ENCODE measurements at places on chromosomes 4 and X.
A peak's percentile ranks its signal among the peaks of the same experiment; 100 is the strongest.

DNA sequence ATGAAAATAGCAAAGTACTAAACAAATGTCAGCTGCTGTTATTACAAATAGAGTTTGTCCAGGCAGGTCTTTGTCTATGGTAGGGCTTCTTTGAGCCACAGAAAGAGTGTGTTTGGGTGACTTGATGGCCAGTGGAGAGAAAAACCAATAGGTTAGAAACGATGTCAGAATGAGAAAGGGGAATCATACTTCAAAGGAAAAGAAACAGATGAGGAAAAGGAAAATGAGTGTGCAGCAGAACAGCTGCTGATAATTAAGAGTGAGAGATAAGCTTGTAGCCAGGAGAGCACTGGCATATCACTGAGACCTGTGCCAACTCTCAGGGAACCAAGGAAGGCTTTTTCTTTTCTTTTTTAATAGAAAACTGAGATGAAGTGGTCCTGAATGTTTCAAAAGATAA is 257.2 kb downstream of the ARHGAP24 start:
- no peak for DNase-seq

GRCh38 chr4:41784191-41784979 is 35.9 kb upstream of the PHOX2B start:
- no peak for DNase-seq

GRCh38 chr4:150229520-150229919 is 151.3 kb downstream of the DCLK2 start:
- DNase-seq, result no peak

DNA sequence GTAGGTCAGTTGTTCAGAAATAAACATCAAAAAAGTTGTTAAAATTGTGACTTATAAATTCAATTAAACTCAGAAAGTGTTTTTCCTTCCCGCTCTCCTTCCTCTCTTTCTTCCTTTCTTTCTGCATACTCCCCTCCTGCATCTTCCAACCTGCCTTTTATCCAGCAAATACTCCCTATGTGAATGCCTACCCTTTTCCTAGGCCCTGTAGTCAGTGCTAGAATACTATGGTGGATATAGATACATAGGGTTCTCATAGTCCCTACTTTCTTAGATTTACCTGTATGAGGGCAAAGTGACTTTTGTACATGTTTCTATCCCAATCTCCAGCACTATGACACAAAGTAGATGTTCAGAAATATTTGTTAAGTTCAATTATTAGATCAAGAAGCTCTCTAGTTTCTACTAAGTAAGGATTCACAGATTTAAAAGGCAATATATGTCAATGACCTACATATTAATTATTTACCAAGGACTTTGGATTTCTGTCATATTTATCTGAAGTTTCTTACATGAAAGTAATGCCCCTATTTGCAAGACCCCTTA is 732 bp downstream of the SULT1E1 start:
- no peak for DNase-seq

- DNase-seq, result peak; percentile 43
These were observed 565 bp downstream of the MOB1B start for GRCh38 chr4:70902577-70903290.

DNA sequence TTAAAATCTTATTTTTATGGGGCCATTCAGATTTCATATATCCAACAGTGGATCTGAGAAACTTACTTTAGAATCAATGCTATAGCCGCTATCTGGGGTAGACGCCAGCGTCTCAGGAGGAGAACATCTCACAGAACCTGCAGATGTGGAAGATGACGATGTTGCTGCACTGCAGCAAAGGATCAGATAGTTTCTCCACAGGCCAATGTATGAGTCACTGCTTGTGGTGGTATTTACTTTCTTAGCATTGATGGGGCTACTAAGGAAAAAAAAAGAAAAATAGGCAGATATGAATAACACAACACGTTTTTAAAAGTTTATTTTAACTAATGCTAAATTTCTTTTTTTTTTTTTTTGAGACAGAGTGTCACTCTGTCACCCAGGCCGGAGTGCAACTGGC is 85.9 kb downstream of the ZAR1 start:
- no peak for DNase-seq

DNA sequence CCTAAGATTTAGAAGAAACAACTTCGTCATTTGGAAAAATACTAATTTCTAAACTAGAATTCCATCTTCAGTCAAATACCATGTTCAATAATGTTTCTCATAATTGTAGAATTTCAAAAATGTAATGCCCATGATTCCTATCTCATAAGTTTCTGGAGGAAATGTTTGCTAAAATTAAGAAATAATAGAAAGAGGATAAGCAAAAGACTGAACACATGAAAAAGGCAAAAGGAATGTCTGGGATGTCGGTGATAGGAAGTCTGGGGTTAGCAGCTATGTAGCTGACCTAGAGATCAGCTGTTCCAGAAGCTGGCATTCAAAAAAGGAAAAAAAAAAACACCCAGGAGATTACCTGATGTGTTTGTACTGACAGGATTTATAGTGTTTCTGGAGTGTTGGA is 18.9 kb upstream of the PCDH10 start:
- no peak for DNase-seq

- no peak for DNase-seq
These were observed 11.4 kb downstream of the RNF175 start for GRCh38 chr4:153748378-153748777.

DNA sequence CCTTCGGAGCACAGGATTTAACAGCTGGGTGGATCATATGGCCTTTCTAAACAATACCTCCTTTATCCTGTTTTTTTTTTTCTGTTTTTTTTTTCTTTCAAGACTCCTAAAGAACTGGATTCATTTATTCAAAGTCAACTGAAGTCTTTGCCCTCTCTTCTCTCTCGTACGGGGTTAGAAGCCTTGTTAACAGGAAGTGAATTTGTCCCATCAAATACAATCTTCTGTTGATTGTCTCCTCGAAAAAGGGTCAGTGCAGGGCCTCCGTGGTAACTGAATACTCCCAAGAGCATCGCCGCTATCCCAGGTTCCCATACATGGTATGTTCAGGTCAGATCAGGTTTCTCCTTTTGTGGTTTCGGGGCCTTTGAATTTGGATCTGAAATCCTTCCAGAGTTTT is 1.8 kb upstream of the TMEM128 start:
- no peak for DNase-seq

DNA sequence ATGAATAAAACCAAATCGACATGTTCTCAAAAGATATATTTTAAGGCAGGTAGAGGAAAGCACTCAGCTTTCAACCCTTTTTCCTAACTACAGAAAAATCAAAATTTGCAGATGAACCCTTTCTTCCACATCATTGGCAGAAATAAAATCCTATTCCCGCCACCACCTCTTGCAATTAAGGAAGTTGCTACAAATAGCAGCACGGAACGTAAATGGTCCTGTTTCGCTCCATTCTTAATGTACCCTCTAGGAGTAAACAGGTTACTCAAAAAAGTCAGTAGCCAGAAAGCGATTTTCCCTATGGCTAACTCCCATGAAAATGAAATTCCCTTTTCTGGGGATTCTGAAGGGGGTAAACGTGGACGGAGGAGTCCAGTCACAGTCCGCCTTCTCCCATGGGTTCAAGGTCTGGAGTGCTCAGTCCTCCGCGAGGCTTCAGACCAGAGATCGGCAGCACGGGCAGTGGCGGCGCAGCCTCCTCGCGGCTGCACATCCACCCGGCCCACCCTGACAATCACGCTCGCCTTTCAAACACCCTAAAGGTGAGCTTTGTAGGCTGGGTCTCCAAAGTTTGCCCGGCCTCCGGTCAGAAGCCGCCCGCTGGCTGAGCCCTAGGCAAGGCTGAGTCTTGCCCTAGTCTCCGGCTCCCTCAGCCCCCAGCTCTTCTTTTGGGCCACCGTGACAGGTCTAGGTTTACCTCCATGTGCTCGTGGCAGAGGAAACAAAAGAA is 1.8 kb downstream of the ATP11C start:
- no peak for DNase-seq

- DNase-seq, result no peak
These were observed 54.8 kb upstream of the SHISA3 start for GRCh38 chr4:42342459-42342858.

DNA sequence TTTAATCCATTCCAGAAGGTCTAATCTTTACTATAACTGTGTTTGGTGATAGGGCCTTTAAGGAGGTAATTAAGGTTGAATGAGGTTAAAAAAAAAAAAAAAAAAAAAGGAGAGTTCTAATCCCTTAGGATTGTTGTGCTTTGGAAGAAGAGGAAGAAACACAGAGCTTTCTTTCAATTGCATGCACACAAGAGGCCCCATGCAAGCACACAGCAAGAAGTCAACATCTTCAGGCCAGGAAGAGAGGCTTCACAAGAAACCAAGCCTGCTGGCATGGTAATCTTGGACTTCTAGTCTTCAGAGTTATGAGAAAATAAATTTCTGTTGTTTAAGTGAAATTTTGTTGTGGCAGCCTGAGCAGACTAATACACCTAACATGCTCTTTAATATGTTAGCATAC is 118.6 kb downstream of the NAA11 start:
- no peak for DNase-seq

- no peak for DNase-seq
These were observed 9.2 kb downstream of the RFC1 start for GRCh38 chr4:39357002-39357401.

DNA sequence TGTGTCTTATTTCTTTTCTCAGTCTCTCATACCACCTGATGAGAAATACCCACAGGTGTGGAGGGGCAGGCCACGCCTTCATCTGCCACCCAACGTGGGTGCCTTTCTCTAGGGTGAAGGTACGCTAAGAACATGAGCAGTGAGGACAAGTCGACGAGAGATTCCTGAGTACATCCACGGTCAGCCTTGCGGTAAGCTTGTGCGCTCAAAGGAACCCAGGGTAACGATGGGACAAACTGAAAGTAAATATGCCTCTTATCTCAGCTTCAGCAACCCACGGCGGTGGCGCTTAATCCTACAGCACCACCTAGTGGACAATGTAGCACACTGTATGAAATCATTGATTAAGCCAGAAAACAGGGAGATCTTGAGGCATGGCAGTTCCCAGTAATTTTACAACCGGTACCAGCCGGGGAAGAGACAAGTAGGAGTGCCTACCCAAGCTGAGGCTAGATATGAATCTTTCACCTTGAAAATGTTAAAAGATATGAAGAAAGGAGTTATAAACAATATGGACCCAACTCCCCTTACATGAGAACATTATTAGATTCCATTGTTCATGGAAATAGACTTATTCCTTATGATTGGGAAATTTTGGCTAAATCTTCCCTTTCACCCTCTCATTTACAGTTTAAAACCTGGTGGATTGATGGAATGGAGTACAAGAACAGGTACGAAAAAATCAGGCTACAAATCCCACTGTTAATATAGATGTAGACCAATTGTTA is 63.0 kb downstream of the ZNF732 start:
- peak; percentile 89 for DNase-seq

GRCh38 chrX:3811331-3812311 is 98.2 kb upstream of the PRKX start:
- peak; percentile 77 for DNase-seq

DNA sequence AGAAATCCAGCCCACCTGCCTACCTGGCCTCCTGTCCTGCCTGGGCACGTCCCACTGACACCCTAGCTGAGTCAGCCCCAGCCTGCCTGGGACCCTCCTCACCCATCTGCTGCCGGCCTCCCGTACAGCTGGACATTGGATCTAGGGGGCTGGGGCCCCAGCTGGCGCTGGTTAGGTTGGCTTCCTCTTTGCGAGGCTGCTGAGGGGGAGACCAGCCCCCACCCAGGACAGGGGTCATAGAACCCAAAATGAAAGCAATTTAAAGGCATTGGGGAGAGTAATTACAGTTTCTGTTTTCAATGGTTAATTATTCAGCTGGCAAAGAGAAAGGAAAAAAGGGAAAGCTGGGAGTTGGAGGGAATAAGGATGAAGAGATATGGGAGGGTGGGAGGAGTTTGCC is 15.8 kb downstream of the EFNB1 start:
- DNase-seq, result no peak

- no peak for DNase-seq
These were observed 104.9 kb downstream of the HS3ST1 start for GRCh38 chr4:11323771-11324170.

- no peak for DNase-seq
These were observed 445.7 kb downstream of the SMARCA1 start for GRCh38 chrX:129077424-129078170.

DNA sequence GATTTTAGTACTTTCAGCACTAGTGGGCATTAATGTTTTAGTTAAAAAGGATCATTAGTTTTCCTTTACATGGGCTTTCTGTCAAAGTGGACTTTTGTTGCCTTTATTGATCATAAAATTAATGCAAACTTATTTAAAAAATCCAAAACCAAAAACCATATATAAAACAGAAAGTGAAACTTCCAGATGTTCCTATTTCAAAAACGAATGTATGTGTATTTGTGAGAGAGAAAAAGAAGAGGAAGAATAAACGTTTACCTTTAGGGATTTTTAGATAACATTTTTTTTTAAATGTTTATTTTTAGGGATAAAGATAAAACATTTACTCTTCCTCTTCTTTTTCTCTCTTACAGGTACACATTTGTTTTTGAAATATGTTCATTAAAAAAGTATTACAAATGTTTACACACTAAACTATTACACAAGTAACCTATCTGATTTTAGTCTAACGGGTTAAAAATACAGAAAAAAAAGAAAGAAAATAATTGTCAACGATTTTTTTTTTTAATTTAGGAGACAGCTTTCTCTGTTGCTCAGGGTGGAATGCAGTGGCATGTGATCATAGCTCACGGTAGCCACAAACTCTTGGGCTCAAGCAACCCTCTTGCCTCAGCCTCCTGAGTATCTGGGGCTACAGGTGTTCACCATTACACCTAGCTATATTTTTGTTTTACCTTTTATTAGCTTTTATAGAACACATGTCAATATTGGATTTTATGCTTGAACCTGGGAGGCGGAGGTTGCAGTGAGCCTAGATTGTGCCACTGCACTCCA is 16.8 kb upstream of the COX18 start:
- DNase-seq, result no peak

- DNase-seq, result peak; percentile 21
These were observed 70.3 kb downstream of the ARL9 start for GRCh38 chr4:56575820-56576429.

GRCh38 chrX:23616361-23616760 is 50.9 kb upstream of the PRDX4 start:
- DNase-seq, result peak; percentile 17

DNA sequence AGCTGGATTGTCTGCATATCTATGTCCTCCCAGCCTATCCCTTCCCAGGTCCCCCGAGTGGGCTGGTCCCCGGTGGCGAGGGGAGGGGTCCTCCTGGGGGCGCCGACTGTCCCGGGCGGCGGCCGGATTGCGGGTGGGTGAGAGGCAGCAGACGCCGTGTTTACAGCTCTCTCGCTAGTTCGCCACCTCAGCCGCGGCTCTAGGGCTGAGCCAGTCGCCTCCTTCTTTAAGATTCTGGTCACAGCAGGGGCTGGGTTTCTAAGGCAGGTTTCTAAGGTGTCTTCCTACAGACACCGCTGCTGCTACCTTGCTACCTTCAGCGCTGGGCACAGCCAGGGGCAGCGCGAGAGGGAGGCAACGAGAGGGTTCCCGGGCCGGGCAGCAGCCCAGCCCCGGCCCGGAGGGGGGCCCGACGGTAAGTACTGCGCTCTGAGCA is 57.2 kb downstream of the FRMPD3 start:
- DNase-seq, result no peak

GRCh38 chr4:54073271-54073880 is 9.0 kb upstream of the CHIC2 start:
- DNase-seq, result no peak

Data from Ammon's horn (tissue), 1 donor.